ENCODE measurements at places on chromosomes 2 and 18.

DNA sequence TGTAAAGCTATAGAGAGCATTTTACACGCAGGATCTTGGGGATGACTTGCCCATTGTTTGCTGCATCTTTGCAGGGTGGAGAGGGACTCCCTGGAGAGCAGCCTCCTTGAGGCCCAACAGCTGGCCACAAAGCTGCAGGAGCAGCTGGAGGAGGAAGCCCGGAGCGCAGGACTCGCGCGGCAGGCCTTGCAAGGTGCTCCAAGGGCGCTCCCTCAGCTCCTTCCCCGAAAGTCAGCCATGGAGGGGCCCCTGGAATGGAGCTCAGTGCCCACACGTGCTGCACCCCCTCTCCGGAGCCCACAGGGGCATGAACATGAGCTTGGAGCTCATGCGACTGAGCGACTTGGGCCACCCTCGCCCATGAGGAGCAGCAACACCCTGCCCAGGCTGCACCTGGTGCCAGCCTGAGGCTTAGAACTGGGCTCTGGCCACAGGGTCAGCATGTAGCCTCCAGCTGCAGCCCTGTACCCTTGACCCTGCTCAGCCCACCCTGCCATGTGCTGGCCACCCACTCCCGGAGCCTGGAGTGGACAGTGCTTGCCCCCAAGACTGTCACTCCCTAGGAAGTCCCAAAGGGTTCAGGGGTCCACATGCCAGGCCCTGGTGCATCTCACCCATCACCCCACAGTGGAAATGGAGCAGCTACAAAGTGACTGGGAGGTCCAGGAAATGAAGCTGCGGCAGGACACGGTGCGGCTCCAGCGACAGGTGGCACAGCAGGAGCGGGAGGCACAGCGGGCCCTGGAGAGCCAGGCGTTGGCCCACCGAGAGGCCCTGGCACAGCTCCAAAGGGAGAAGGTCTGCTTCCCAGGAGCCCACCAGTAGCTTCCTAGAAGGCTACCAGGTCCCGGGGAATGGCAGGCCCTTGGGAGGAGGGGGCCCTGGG is 43.0 kb downstream of the CROCC2 start:
- DNase-seq: no peak

- no peak for DNase-seq
These were observed 3.3 kb downstream of the TNP1 start for GRCh38 chr2:216856406-216857065.

DNA sequence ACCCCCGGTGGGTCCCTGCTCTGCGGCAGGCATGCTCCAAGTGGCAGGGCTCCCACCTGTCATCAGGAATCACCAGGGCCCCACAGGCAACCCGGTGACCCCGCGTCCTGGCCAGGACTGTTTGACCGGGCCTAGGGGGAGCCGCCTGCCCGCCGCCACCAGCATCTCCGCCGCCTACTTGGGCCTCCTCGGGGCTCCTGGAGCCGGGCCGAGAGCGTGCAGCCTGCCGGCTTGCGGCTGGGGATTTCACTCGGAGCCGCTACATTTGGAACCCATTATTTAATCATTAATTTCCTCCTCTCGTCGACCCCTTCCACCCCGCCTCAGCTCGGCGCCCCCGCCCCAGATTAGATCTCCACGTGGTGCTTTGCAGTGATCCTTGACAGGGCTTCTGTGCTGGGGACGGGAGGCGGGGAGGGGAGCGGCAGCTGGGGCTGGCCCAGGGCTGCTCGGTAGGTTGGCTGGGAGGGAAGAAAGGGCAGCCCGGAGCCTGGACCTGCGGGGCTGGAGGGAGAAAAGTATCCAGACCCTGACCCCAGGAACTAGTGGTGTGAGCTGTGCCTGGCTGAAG is 295.4 kb downstream of the CYP26B1 start:
- DNase-seq: no peak

- no peak for DNase-seq
These were observed 24.2 kb upstream of the ARL5A start for GRCh38 chr2:151852260-151853069.

DNA sequence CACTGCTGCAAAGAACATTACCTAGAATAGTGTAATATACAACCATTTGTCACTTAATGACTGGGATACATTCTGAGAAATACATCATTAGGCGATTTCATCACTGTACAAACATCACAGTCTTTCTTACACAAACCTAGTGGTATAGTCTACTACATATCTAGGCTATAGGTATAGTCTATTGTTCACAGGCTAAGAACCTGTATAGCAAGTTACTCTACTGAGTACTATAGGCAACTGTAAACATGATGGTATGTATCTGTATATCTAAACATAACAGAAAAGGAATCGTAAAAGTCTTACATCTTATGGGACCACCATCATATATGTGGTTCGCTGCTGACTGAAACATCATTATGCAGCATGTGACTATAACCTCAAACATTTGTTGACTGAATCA is 21.4 kb downstream of the SP3 start:
- DNase-seq: no peak

- DNase-seq: no peak
These were observed 153.4 kb downstream of the UBR3 start for GRCh38 chr2:169980643-169981042.

DNA sequence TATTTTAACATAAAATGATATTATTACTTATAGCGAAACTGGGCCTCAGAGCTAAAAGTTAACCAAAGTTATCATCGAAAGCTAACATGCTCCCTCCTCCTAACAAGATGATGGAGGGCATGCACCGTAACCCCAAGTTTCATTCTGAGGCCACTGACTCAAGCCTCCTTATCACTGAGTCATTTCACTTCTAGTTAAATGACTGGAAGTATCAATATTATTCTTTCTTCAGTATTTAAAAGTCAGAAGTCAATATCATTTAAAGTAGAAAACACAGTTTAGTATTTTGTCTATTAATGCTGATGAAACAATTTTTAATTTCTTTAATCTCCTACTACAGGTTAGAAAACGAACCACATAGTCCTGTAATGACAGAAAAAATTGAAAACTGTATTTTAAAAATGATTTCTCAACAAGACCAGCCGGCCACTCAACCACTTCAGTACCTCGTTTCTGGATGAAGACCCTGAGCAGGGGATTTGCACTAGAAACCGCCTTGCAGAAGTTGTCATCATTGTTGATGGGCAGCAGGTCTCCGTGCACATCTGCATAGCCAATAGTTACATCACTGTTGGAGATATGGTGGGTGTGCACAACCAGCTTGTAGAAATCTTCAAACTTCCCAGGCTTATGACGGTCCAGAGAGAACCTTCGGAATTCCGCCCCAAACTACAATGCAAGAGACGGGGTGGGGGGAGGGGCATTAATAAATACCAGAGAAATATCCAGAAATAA is 44.9 kb downstream of the PARD6G start:
- DNase-seq: no peak

- no peak for DNase-seq
These were observed 304.2 kb downstream of the CYP26B1 start for GRCh38 chr2:71843391-71843850.

DNA sequence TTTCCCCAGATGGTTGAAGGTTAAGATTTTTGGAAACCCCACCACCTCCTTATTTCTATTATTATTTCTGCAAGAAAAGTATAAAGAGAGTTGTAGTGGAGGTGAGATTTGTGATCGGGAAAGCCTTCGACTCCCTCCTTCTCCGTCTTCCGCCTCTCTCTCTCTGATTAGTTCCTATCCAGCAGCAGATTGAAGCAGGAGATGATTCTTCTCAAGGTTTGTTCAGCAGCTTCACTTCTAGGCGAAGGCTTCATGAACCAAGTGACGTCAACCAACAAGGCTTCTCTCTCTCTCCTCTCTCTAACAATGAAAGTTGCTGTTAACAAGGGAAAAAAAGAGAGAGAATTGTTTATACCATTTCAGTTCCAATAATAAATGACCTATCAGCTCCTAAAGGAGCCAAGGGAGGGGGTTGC is at the start of gene BAZ2B:
TSS of gene BAZ2B (minus strand) at position 263 of the 416 bp plus-strand sequence. CDS start 137,829 bp downstream, outside the sequence.
- DNase-seq: peak; percentile 66

GRCh38 chr2:95377216-95378123 is 25.0 kb upstream of the FAHD2A start:
- DNase-seq: no peak

- no peak for DNase-seq
These were observed 476.4 kb upstream of the ZEB2 start for GRCh38 chr2:144996225-144996795.

DNA sequence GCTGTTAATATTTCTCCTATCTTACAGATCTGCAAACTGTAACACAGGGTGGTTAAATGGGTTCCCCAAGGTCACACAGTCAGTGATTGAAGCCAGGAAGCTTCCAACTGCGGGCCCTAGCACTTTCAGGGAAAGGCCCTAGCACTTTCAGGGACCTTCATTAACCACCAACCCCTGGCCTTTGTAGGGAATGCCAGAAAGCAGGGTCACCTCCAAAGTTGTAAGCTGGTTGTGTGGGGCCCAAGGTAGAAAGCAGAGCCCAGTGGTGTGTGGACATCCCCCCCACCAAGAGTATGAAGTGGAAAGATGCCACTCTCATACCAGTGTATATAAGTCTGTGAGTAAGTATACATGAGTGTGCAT is 4.4 kb downstream of the DLX2 start:
- no peak for DNase-seq

GRCh38 chr2:134583462-134583861 is 135.3 kb downstream of the TMEM163 start:
- no peak for DNase-seq

GRCh38 chr2:120613742-120614571 is 121.7 kb upstream of the GLI2 start:
- peak; percentile 90 for DNase-seq

GRCh38 chr2:133266926-133267590 is 301.2 kb downstream of the NCKAP5 start:
- DNase-seq: no peak

GRCh38 chr18:70126832-70127231 is 78.7 kb downstream of the RTTN start:
- DNase-seq: no peak

GRCh38 chr2:112772322-112772721 is 7.9 kb upstream of the CKAP2L start:
- DNase-seq: no peak

GRCh38 chr2:174833737-174834136 is 69.5 kb upstream of the CHRNA1 start:
- no peak for DNase-seq

DNA sequence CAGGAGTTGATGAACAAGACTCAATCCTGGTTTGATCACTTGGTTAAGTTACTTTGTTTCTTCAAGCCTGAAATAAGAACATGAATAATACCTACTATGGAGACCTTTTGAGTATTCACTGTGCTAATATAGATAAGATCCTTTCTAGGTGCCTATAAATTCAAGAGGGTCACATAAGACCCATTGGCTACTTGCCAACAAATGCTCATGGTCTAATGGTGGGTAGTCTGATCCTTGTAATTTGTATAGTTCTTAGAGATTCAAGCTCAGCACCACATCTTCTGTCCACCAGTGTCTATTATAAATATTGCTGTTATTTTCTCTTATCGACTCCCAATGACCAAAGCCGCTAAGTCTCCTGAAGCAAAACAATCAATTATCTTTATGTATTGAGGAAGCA is 27.4 kb upstream of the ACSL3 start:
- DNase-seq: no peak

DNA sequence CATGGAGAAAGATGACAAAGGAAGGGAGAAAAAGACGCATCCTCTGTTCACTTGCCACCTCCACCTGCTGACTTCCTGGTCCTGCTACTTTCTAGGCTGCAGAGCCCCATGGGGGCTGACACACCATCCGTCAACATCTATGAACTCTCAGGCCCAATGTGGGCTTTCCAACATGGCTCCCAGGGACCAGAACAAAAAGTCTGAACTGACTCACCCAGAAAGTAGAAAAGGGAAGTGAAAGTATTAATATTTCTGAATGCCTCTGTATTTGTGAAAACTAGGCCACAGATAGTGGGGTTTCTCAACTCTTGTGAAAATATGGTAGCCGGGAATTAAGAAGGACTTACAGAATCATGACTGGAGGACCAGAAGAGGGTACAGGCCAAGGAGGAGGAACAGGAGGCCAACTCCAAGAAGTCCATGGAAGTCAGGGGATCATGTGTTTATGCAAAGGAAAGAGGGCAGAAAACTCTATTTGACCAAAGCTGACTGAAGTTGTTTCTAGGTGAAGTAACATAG is 123.1 kb upstream of the CAB39 start:
- no peak for DNase-seq

DNA sequence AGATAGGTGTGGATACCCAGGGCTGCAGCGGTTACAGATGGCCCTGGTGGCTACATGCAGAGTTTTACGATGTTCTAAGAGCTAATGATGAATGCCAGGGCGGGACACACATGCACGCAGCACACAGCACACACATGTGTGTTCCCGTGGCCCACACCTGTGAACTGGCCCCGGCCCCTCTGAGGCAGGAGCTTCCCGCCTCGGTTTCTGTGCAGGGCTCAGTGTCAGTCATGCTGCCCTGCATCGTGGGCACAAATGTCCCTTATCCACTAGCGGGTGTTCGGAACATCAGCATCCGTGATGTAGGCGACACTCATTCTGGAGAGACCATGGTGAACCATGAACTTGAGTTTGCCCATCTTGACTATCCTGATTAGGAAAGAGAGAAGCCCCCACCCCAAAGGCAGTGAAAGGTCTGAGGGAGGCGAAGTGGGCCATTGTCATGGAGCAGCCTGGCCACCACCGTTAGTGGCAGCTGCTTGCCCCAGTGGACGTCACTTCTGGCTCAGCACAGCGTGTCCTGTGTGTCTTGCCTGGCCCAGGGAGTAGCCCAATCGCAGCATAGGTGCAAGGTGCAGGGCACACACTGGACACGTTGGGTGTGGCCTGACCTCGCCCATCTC is 43.8 kb downstream of the DCDC2C start:
- DNase-seq: no peak

GRCh38 chr2:134260713-134261112 is 6.8 kb downstream of the MGAT5 start:
- peak; percentile 63 for DNase-seq

GRCh38 chr2:66202586-66202985 is 232.3 kb upstream of the MEIS1 start:
- no peak for DNase-seq

DNA sequence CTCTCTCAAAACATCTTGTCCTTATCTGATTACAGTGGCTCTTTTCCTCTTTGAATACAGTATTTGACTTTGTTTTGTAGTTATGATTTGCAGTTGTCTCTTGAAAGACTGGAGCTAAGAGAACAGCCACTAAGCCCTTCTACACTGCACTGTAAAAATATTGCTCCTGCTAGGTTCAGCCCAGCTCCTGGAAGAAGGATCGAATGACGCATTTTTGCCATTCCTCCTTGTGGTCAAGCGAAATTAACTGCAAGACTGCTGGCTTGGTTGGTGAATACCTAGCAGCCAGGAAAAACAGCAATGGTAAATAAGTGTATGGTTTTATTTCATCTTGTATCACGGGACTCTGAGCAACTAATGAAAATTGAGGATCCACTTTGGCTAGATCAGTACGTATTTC is 407.8 kb upstream of the CDH2 start:
- peak; percentile 49 for DNase-seq

GRCh38 chr2:185522472-185522871 is 216.1 kb upstream of the FSIP2 start:
- no peak for DNase-seq

All from fibroblast of skin of left quadriceps (primary cell).